Activated naive CD4-positive, alpha-beta T cell treated with anti-CD3 and anti-CD28 coated beads, Interleukin-2, amount 10 ng/mL, durations not matched to agents 7 days and 5 days (primary cell): ENCODE measurements at places on chromosomes 1 and 21.

GRCh38 chr1:43255438-43256210 lies 14.2 kb upstream of the TMEM125 start:
- no peaks in the 10 kb centered on the region for H3K4me1 ChIP-seq
- H3K27me3 ChIP-seq, result peaks cover 50% of the 10 kb centered on the region
- no peak overlapping the region for H3K4me3 ChIP-seq
- DNase-seq, result no peak

GRCh38 chr1:54325284-54325683 lies 80.9 kb downstream of the SSBP3 start:
- H3K36me3 ChIP-seq, result peaks cover 10% of the 10 kb centered on the region
- no peaks in the 10 kb centered on the region for H3K27me3 ChIP-seq
- H3K4me1 ChIP-seq, result peaks cover 9% of the 10 kb centered on the region
- DNase-seq, result no peak
- no peak overlapping the region for H3K4me3 ChIP-seq

GRCh38 chr1:22131875-22132486 lies 10.9 kb downstream of the WNT4 start:
- H3K4me3 ChIP-seq, result no peak overlapping the region
- peaks cover 26% of the 10 kb centered on the region for H3K27me3 ChIP-seq
- H3K4me1 ChIP-seq, result no peaks in the 10 kb centered on the region
- H3K36me3 ChIP-seq, result no peaks in the 10 kb centered on the region

DNA sequence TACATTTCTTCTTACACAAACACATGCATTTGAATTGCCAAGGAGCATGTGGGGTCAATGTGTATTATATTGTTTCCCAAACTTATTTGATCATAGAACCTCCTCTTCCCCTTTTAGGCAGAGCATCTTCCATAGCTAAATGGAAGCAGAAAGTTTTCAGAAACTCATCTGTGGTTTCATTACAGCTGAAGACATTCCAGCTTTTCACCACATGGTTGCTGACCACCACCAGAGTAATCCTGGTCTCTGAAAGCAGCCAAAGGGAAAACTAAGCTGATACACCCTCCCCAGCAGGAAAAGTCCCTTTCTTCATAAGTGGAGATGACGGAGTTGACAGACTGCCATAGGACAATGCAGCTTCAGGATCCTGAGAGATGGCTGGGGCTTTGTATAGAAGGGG lies 30.2 kb upstream of the OTUD3 start:
- H3K27ac ChIP-seq, result no peak overlapping the region
- H3K27me3 ChIP-seq, result peaks cover 15% of the 10 kb centered on the region
- no peaks in the 10 kb centered on the region for H3K36me3 ChIP-seq
- no peak for DNase-seq

GRCh38 chr21:16308269-16308668 lies 578.5 kb downstream of the USP25 start:
- H3K4me3 ChIP-seq, result no peak overlapping the region
- H3K36me3 ChIP-seq, result no peaks in the 10 kb centered on the region
- no peaks in the 10 kb centered on the region for H3K27me3 ChIP-seq
- peaks cover 4% of the 10 kb centered on the region for H3K4me1 ChIP-seq
- H3K27ac ChIP-seq, result no peak overlapping the region

- peaks cover 29% of the 10 kb centered on the region for H3K36me3 ChIP-seq
- H3K4me1 ChIP-seq, result peaks cover 5% of the 10 kb centered on the region
- DNase-seq, result no peak
- H3K4me3 ChIP-seq, result no peak overlapping the region
Observed at GRCh38 chr1:209855006-209855405, 27.2 kb downstream of the UTP25 start.

DNA sequence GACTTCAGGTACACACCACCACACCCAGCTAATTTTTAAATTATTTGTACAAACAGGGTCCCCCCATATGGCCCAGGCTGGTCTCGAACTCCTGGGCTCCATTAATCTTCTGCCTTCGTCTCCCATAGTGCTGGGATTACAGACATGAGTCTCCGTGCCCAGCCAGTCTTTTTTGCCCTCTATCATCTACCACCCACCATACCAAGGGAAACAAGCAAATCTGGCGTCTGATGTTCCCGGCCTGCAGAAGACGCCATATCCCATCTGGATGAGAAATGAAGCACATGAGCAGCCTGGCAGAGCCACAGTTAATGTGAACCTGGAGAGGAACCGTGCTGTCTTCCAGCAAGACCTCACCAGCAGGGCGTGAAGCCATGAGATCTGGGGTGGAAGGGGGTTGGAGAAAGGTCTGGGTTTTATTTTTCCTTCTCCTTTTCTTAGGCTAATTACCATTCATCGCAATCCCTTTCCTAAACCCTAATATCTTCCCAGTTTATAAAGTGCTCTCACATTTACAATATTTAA lies 1.8 kb upstream of the PRELP start:
- no peak overlapping the region for H3K4me3 ChIP-seq
- H3K27ac ChIP-seq, result no peak overlapping the region
- no peak for DNase-seq
- H3K36me3 ChIP-seq, result no peaks in the 10 kb centered on the region
- peaks cover 63% of the 10 kb centered on the region for H3K27me3 ChIP-seq
